GM03348 (cell line): ENCODE measurements at places on chromosomes 3 and 15.

DNA sequence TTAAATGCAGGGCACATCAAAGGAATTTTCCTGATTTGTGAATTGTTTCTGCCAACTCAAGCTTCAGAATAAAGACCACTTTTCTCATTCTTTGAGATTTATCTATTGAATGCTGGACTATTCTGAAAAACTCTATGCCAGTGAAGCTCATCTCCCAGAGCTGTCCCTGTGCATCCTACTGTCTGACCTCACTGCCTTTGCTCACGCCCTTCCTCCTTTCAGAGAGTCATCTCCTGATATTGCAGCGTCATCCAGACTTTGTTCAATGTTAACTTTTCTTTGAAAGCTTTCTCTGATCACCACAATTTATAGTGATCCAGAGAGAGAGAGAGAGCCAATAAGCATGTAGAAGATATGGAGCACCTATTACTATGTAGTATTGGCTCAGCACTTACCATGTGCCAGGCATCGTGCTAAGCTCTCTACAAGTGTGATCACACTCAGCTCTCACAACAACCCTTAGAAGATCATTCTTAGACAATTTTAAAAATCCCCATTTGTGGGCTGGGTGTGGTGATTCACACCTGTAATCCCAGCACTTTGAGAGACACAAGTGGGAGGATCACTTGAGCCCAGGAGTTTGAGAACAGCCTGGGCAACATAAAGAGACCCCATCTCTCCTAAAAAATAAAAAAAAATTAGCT lies 30.2 kb upstream of the TLE3 start:
- DNase-seq, result no peak

GRCh38 chr3:122353893-122354401 lies 28.9 kb downstream of the CSTA start:
- no peak for DNase-seq

DNA sequence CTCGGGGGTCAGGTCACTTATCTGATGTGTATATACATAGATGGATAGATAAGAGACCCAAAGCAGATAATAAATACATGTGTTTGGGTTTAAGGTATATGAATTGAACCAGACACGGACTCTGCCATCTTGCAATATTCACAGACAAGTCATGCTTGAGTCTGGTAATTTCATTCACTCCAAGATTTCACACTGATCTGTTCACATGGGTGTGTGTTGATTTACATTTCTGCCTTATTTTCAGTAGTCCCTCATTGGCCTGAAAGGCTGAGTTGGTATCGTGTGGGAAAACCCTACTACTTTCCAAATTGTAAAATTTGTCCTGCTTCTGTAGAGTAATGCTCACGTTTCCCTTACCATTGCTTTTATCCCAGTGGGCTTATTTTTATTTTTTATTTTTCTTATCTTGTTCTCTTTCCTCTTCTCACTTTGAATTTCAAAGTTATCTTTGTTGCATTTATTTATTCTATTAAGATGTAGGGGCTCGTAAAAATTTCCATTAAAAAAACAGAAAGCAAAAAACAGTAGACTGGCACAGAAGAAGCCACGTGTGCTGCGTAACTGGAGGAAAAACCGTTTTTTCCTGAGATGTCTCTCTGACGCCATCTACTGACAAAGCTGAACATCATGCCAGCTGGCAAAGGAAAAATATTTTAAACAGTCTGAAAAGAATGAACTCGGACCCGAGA lies 10.8 kb upstream of the MFSD1 start:
- peak; percentile 59 for DNase-seq

DNA sequence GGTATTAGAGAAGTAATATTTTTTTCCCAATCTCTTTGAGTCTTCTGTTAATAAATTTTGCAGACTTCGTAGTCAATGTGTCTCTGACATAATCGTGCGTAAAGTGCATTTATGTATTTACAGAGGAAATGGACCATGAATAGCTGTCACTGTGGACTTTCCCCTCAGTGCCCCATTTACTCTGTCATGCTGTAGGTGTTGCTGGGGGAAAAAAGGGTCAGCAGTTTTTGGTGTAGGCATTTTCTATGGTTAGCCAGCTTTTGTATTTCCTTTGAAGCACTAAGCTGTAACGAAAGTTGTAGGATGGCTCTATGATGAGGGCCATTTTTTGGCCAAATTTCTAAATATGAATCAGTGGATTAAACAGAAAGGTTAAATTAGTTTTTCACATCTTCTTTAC lies 598.4 kb downstream of the FGF12 start:
- no peak for DNase-seq

- peak; percentile 80 for DNase-seq
These were observed 22.6 kb upstream of the LYSMD4 start for GRCh38 chr15:99755692-99756409.
